ACHN (cell line): ENCODE measurements at places on chromosomes 13 and 19.

DNA sequence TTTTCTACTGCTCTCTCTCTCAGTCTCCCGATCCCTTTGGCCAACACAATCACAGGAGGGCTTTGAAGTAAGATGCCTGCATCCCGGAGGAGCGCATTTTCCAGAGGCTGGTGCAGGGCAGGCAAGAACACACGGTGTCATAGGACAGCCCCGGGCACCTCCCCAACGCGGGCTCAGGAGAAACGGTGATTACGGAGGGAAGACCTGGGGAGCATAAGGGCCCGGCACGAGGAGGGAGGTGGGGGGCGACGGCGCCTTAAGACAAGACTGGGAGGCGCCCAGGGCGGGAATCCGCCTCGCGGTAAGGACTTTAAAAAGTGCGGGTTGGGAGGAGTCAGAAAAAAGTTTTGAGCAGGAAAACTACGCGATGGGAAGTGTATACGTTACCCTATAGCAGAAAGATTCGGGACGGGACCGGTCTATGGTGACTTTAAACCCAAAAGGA lies 18.7 kb upstream of the ZNF888 start:
- no peak for DNase-seq

DNA sequence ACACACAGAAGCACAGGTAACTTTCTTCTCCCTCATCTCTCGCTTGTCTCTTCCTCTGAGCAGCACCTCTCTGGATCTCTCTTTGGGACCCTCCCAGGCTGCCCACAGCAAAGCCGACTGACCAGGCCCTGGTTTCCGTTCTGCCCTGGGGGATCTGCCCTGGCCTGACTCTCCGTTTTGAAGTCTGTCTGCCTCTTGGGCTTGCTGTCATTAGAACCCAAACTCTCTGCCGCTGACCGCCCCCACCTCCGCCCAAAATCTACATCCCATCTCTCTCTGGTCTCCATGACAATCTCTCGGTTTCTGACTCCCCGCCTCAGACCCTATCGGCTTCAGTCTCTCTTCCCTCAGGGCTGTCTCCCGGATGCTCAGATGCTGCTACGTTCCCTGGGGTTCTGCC lies 6.9 kb downstream of the KCNC3 start:
- no peak for DNase-seq

DNA sequence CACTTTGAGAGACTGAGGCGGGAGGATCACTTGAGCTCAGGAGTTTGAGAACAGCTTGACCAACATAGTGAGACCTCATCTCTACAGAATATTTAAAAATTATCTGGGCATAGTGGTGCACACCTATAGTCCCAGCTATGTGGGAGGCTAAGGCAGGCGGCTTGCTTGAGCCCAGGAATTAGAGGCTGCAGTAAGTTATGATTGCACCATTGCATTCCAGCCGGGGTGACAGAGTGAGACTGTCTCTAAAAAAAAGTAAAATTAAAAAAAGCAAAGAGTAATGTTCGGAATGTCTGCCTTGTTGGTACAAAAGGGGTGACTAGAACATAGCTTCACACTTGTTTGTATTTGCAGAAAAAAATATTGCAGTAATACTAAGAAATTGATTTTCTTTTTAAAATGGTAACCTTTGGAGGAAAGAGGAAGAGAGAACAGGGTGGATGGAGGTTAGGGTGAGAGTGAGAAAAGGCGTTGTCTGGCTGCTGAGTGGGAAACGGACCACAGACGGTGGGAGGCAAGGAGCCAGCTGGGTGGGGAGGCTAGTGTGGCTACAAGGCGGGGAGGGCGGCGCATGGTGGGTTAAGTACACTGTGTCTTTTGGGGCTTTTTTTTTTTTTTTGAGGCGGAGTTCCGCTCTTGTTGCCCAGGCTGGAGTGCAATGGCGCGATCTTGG lies 10.2 kb downstream of the PPP1R14A start:
- no peak for DNase-seq

DNA sequence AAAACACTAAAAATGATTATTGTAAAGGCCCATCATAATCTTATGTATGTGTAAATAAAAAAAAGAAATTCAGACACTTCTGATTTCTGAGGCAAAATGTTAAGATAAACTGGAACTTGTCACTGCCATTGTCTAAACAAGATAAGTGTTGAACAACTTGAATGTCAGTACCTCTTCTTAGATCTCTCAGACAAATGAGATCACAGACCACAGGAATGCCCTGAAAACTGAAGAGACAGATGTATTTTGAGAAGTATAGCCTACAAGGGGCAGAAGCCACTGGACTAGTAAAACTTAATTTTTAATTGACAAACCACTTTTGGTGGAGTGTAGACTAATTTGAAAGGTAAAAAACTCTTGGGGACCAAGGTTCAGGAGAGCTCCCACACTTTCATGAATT lies 375.5 kb upstream of the SLITRK5 start:
- no peak for DNase-seq

GRCh38 chr13:111177081-111177711 lies 62.1 kb downstream of the ARHGEF7 start:
- DNase-seq: no peak

GRCh38 chr19:6739883-6740588 lies 556 bp downstream of the TRIP10 start:
- peak; percentile 28 for DNase-seq

DNA sequence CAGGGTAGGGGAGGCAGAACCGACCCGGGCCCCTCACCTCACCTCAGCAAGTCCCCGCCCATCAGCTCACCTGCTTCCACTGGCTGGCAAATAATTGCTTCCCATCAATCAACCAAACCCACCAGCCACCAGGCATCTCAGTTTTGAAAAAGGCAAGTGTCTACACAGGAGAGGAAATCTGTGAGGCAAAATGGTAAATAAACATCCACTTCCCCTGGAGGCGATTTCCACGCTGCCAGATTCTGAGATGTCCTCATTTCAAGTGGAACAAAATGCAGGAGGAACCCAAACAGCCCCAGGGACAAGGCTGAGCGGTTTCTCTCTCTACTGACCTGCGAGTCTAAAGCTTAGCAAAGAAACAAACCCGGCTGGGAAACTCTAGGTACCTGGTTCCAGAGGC lies 117.5 kb downstream of the CRYL1 start:
- DNase-seq: no peak
